ENCODE measurements at places on chromosomes 7 and 10.
A peak's percentile ranks its signal among the peaks of the same experiment; 100 is the strongest.

DNA sequence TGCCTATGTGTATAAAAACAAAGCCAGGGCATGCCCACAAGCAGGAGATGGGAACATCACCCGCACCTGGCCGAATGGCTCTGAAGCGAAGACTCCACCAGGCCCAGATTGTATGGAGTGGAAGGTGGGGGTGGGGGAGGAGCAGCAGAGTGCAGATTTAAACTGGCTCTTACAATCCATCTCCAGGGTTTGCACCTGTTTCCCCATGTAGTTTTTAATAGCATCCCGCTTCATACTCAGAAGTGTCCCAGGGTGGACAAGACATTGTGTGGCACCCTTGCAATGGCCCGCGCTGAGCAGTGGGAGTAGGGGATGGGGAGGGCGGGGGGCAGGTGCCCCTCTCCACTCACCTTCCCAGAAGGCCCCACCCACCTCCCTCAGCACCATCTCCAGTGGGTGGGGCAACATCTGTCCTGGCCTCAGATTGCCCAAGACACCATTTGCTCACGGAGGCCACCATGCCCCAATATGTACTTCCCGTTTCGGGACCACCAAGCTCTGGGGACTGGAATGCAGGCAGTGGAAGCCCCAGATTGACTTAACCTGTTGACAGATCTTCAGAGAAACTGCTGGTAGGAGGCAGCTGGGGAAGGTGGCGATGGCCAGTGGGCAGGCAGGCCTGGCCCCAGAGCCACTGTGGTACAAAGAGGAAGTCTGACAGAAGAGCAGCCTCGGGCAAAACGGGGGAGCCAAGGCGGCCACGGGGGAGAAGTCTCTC is 23.0 kb downstream of the VSIR start:
- no peak for DNase-seq

GRCh38 chr10:100623521-100624230 is 87.9 kb downstream of the HIF1AN start:
- DNase-seq = no peak

GRCh38 chr7:1968397-1969111 is 264.2 kb downstream of the MAD1L1 start:
- DNase-seq = no peak

DNA sequence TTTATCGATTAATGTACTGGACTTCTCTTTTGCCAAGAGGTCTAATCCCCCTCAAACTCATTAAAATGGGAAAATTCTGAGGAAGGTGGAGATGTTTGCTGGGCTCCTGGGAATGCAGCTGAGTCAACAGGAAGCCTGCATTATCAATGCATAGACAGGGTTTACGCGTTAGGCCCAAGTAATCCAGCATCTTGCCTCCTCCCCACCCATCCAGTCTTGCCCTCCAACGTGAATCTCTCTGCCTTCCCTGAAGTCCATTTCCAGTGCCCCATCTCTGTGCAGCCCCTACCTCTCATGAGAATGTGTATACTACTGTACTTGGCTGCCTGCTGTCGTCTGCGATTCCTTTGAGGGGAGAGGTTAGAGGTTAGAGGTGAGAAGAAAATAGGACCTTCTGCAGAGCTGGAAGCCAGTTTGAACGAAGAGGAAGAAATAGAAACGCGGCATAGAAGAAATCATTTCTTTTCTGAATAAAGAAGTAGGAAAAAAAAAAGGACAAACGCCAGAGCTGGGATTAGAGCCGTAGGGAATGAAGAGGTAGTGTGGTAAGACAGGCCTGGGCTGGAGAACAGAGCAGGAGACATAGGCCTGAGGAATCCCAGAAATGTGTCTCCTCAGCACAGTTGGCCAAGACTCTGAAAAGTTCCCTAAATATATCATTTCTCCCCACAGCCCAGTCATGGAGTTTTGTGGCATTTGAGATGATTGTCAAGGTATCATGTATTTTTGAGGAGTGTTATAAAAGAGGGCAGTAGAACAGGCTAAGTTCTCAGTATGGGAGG is 75.6 kb downstream of the MYOF start:
- DNase-seq = no peak

GRCh38 chr10:76628801-76629200 is 1008.8 kb downstream of the KCNMA1 start:
- no peak for DNase-seq

DNA sequence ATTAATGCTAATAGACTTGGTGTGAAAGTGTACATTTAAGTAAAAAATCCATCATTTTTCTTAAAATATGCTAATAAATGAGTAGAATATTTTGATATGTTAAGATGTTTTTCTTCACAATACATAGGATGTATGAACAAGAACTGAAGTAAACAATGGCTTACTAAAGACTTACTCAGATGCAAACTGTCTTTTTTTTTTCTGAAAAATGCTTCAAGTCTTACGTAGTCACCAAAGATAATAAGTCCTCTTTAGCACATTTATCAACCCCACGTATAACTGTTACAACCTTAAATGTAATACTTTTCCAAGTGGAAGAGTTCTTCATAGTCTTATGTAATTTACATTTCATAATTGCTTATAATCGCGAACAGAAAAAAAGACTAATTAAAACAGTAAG is 54.8 kb downstream of the MDFIC start:
- no peak for DNase-seq

DNA sequence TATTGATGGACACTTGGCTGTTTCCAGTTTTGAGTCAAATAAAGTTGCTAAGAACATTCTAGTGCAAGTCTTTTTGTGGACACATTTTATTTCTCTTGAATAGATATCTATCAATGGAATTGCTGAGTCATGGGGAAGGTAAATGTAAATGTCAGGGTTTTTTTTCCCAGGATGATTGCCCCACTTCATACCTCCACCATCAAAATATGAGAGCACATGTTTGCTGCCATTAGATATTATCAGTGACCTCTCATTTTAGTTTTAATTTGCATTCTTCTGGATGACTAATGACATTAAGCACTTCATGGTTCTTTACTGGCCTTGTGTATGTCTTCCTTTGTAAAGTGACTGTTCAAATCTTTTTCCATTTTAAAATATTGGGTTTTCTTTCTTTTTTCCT is 45.7 kb downstream of the PAPSS2 start:
- DNase-seq = no peak

DNA sequence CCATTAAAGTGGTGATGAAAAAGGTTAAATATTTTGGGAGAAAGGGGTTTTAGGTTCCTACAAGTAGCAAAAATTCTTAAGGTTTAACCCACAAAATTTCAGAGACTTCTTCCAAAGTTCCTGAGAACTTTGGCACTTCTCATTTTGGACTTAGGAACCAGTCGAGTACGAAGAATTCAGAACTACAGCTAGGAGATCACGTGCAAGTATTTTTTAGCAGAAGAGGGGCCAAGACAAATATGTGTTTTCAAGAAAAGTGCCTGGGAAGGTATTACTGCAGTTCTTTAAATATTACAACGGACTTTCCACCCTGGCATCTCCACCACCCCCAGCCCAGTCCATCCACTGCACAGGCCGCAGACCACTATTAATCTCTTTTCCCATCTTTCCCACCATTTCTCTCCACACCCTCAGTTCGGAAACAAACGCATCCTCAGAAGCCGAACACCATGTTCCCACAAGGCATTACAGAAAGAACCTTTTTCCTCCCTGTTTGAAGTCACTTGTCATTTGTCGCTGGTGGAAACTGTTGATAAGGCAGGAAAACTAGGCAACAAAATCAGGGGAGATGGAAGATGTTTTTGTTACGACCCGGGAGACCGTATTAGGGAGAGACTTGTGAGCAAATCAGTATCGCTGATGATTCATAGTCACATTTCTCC is 7.1 kb downstream of the INHBA start:
- DNase-seq = no peak

DNA sequence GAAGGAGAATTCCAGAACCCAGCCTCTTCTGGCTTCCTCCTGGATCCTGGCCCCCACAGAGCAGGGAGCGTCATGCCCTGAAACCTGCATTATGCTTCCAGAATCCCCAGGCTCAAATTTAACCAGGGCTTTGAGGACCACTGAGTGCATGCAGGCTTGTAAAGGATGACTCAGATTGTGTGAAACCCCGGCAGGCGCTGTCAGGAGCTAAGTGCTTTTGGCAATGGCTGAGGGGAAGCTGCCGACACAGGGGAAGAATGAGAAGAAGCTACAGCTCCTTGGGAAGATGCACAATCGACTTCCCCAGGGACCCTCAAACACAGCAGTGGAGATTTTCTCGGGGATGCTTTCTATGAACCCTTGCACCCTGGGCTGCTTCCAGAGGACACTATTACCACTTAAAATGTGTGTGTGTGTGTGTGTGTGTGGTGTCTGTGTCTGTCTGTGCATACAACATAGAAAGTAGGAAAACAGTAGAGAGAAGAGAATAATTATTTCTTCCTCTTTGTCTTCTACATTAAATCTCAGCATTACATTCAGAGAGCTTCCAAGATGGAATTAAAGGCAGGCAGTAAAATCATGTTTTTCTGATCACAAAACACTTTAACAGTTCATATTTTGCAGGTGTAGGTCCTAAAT is 183.5 kb upstream of the INHBA start:
- DNase-seq = no peak

GRCh38 chr10:59991661-59992060 is 85.3 kb upstream of the CCDC6 start:
- DNase-seq = peak; percentile 55

GRCh38 chr10:26799342-26799741 is 61.4 kb downstream of the ABI1 start:
- DNase-seq = no peak

DNA sequence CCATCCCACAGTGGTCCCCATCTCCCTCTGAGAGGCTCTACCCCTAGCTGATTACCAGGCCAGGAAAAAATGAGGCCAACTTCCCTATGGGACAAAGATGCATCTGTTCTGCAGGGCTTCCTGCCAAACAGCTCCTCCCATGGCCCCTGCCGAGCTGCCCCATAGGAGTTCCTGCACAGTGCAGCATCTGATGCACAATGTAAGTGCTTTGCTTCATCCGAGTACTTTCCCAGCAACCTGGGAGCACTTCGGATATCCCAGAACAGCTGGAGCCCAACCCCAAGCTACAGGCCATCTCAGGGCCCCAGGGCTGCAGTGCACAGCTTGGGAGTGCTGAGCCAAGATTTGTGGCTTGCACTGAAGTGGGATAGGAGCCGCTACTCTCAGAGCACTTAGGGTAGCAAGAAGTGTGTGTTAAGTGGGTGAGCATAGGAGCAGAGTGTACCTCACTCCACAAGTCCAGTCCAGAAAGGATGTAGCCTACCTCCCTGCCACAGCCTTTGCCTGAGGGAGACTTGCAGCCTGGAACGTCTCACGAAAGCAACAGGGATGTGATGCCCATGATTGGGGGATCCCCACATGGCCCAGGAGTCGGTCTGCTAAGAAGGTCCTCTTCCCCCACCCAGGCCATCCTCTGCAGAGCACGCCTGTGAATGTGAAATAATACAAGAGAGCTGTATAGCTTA is 209.6 kb upstream of the VWC2 start:
- no peak for DNase-seq

- no peak for DNase-seq
Observed at GRCh38 chr10:63446716-63447440, 18.9 kb downstream of the JMJD1C start.

DNA sequence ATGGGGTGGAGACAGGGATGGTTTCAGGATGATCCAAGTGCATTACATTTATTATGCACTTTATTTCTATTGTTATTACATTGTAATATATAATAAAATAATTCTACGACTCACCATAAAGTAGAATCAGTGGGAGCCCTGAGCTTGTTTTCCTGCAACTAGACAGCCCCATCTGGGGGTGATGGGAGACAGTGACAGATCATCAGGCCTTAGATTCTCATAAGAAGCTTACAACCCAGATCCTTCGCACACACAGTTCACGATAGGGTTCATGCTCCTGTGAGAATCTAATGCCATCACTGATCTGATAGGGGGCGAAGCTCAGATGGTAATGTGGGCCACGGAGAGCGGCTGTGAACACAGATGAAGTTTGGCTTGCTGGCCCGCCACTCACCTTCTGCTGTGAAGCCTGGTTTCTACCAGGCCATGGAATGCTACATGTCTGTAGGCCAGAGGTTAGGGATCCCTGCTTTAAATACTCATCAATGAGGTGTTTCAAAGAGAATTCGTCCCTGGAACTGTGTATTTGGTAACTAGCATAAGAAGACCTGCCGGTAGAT is 21.2 kb upstream of the PRKCQ start:
- DNase-seq = no peak

- DNase-seq = no peak
Observed at GRCh38 chr10:70359017-70359550, 23.3 kb downstream of the LRRC20 start.

- no peak for DNase-seq
Observed at GRCh38 chr10:6507311-6507710, 72.8 kb downstream of the PRKCQ start.

GRCh38 chr7:133883591-133883990 is 243.5 kb upstream of the LRGUK start:
- DNase-seq = no peak

Data from DMS 273 treated with DMSO at 0.1 percent for 48 hours (cell line).